ENCODE measurements at places on chromosomes 5 and 9.

DNA sequence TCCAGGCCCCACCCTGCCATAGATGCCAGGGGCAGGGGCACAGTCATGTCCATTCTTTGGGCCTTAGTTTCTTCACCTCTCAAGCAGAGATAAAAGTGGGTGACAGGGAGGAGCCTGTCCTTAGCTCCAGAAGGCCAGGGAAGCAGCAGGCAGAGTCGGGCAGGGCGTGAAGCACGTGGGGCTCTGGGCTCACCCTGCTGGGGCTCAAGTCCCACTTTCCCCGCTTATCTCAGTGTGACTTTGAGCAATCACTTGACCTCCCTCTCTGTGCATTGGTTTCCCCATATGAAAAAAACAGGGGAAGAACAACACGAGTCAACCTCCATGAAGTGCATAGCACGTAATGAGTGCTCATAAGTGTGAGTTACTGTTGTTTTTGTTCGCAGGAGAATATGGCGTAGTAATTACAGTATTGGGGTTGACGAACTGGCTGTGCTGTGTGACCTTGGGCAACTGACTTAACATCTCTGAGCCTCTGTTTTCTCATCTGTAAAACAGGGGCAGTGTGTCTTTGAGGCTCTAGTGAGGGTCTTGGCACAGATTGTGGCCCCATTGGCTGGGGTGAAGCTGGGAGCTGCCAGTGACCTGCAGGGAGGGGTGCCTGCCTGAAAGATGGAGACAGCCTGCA, 39.9 kb upstream of the HAND1 start:
- DNase-seq, result no peak

- DNase-seq, result no peak
These were observed 12.0 kb downstream of the ENHO start for GRCh38 chr9:34510497-34511468.

GRCh38 chr9:114272739-114273431, 50.0 kb upstream of the ORM1 start:
- no peak for DNase-seq

- no peak for DNase-seq
These were observed 101.2 kb downstream of the ESM1 start for GRCh38 chr5:54884195-54884536.

Data from Peyer's patch (tissue), 4 donors.